Activated CD4-positive, alpha-beta T cell treated with anti-CD3 and anti-CD28 coated beads for 48 hours (primary cell): ENCODE measurements at places on chromosomes 13 and 19.

GRCh38 chr19:6241056-6241455 lies 38.7 kb downstream of the MLLT1 start:
- no peak for DNase-seq

- no peak for DNase-seq
These were observed 356.9 kb upstream of the TSHZ3 start for GRCh38 chr19:31706131-31706530.

GRCh38 chr19:56367829-56368711 lies 25.3 kb downstream of the ZNF582 start:
- peak; percentile 88 for DNase-seq

DNA sequence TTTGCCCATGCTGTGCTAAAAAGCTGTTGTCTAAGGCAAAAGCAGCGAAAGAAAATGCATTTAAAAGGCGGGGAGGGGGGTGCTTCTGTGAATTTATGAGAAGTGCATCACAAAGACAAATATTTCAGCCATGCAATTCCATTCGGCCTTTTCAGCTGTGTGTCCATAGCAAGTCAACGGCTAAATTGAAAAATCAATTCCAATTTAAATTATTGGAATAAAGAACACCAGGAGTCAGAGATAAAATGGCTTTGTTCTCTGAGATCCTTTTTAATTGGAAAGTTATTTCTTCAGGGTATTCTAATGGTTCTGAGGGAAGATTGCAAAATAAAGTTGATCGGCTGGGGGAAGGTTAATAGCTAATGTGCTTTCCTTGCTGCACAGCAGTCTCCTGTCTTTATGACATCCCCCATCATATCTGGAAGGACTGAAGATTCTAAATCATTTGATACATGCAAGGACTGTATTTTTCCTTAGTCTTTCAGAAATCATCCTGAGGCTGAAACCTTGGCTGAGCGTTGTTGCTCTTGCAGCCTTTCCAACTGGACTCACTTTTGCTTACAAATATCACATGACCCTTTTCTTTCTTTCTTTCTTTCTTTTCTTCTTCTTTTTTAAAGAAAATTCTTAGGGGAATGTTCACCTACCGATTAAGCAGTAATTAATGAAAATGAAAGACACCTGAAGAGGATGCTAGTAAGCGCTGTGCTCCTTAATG lies 647.1 kb downstream of the DACH1 start:
- DNase-seq = no peak

DNA sequence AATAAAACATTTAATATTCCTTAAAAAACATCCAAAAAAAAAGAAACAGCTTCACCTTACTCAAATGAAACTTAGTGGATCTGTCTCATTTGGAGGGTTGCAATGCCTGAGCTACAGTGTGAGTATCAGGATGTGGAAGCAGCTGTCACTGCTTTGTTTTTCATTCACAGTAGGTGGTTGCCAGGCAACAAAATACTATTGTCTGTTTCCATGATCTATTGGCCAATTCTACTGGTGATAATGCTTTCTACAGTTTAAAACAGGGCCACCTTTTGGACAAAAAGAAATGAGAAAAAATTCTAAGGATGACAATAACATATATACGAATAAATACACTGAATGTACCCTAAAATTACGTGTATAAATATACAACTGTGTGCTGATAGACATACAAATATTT lies 3.0 kb downstream of the ENOX1 start:
- DNase-seq = no peak

DNA sequence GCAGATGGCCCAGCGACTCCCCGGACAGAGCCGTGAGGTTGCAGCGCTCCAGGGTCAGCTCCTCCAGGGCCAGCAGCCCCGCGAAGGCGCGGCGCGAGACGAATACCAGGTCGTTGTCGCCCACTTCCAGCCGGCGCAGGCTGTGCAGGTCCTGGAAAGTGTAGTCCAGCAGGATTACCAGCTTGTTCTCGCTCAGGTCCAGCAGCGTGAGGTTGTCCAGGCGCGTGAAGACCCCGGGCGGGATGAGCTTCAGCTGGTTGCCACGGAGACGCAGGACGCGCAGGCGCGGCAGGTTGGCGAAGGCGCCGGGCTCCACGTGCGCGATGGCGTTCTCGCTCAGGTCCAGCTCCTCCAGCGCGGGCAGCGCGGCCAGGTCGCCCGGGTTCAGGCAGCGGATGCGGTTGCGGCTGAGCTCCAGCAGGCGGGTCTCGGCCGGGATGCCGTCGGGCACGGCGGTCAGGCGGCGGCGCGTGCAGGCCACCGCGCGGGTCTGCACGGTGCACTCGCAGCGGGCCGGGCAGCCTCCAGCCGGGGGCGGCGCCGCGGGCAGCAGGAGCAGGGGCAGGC lies 9.3 kb upstream of the PEAK3 start:
- DNase-seq = no peak

DNA sequence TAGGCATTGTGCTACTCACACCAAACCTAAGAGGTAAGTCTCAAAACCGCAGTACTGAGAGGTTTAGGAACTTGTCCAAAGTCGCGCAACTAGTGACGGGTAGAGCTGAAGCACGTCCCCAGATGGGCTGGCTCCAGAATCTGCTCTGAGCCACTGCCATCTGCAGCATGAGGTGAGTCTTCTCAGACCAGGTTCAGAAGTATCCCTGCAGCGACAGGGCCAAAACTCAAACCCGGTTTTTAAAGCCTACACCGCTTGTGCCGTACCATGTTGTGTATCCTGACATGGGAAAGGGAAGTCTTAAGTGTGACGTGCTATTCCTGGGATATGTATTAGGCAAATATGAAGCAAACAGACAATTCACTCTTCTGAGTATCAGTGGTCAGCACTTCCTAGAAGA lies 45.1 kb downstream of the ATP7B start:
- no peak for DNase-seq

DNA sequence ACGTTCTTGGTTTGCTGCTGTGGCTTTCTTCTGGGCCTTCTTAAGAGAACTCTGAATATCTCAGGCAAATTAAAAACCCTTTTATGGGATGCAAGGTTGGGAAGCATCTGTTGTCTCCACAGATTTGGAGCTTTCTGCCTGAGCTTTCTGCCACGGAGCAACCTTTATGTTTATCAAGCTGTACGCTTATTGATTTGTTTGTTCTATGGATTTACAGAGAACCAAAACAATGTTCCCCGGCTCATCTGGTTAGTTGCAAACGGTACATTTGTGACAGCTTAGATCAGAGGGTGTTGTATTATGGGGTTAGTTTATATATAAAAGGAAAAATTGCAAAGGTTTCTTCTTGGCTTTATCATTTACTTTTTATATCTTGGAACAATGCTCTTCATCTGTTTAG lies 479.6 kb downstream of the DIAPH3 start:
- DNase-seq = no peak

- no peak for DNase-seq
These were observed 221.0 kb downstream of the KLF12 start for GRCh38 chr13:73913079-73913740.

GRCh38 chr13:46490129-46490528 lies 62.8 kb upstream of the LRCH1 start:
- DNase-seq = no peak

DNA sequence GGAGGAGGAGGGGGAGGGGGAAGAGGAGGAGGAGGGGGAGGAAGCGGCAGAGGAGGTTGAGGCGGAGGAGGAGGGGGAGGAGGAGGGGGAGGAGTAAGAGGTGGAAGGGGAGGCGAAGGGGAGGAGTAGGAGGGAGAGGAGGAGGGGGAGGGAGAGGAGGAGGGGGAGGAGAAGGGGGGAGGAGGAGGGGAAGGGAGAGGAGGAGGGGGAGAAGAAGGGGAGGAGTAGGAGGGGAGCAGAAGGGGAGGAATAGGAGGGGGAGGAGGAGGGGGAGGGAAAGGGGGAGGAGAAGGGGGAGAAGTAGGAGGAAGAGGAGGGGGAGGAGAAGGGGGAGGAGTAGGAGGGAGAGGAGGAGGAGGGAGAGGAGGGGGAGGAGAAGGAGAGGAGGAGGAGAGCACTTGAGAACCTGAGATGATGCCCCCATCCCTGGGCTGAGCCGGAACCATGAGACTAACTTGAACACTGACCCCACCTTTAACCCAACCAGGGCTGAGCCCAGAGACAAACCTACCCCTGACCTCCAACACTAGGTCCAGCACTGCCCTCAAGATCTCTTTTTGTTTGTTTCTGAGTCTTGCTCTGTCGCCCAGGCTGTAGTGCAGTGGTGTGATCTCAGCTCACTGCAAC lies 12.6 kb downstream of the ABCA7 start:
- no peak for DNase-seq

GRCh38 chr13:113651511-113652403 lies 6.2 kb downstream of the ATP4B start:
- DNase-seq = no peak

GRCh38 chr13:100275746-100276145 lies 186.9 kb downstream of the PCCA start:
- no peak for DNase-seq

- peak; percentile 72 for DNase-seq
These were observed 45.5 kb downstream of the IER2 start for GRCh38 chr19:13195678-13196077.

GRCh38 chr19:41895745-41896580 lies 13.0 kb downstream of the ARHGEF1 start:
- DNase-seq = peak; percentile 41

- peak; percentile 22 for DNase-seq
These were observed 4.1 kb downstream of the HMG20B start for GRCh38 chr19:3576696-3577443.
